ENCODE measurements at places on chromosomes 7 and 10.

DNA sequence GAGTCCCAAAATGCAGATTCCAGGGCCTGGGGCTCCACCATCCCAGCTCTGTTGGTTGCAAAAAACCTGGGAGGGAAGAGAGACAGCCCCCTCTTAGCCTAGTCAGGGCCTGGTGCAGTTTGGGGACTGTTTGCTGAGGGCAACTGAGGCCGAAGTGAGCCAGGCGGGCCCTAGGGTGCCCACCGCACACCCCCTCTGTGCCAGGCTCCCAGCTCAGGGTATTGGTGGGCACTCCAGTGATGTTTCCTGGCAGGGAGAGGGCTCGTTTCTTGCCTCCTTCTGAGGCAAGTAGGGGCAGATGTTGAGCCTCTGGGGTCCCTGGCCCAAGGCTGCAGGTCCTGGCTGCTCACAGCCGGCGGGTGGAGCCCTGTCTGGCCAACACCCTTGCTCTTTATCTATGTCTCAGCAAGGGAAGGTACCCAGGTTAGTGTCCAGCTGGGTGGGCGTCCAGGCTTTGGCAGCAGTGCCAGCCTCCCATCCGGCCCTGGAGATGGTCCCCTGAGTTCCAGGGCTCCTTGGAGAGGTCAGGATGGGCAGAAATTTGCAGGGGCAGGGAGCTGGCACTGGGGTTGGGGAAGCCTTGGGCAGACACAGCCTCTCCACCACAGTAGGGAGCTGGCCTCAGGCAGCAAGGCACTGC is 37.8 kb downstream of the KCTD7 start:
- no peak for DNase-seq

DNA sequence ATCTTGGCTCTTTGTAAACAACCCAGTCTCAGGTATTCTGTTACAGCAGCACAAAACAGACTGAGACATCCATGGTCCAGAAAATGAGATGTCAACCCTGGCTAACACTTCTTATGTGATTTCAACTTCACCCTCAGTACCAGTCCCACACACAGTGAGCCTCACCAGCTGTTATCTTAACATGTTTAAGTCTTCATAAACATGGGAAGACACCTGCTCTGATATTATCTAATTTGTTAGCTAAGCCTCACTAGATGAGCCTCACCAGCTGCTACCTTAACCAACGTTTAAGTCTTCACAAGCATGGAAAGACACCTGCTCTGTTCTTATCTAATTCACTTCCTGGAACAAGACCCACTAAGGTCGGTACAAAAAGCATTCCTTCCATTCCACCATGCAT is 130.8 kb downstream of the CALN1 start:
- DNase-seq, result no peak

- DNase-seq, result no peak
Measured at GRCh38 chr10:113922787-113923570, 68.5 kb downstream of the NHLRC2 start.

DNA sequence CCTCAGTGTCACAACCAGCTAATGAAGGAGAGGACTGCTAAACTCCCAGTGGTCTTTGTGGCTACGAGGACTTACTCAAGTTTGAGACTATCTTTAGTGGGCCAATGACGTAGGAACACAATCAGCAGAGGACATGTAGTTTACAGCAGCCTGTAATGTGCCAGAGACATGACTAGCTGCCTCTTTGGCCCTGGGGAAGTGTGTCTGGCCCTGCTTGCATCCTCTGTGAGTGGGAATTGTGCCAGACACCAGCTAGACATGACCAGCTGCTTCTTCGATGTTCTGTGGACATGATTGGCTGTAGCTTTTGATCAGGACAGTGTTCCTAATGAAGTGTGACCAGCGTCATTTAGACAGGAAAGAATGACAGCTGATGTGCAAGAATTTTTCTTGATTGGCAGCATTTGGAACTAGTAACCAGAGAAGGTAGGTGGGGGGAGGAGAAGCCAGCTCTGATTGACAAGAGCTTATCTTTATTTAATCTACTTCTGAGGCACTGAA is 141.7 kb downstream of the AUTS2 start:
- DNase-seq, result no peak

GRCh38 chr10:23419655-23420329 is 19.1 kb upstream of the OTUD1 start:
- no peak for DNase-seq

DNA sequence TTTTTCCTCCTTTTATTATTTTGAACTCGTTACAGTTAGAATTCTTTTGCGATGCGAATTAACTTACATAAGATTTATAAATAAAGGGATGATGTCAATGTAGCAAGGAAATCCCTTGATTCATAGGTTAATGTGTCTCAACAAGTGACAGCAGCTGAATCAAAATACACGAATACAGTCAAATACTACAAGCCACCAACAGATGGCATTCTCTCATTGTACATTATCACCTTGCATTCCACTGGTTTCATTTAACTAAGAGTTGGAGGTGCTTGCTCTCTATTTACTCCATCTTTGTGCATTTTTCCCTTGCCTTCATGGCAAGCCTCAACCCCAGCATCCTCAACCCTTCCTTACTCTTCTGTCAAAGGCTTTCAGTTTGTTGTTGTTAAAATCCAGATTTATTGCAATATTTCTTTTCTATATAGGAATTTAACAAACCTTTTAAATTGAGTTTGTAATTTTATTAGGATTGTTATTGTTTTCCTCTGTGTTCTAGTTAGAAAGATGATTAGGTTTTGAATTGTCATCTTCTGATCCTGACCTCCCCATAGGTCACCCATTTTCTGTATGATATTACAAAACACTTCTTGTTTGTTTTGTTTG is 78.3 kb downstream of the SLC25A40 start:
- DNase-seq, result no peak

- no peak for DNase-seq
Measured at GRCh38 chr7:4436361-4436895, 245.7 kb upstream of the FOXK1 start.

GRCh38 chr7:93178213-93178612 is 30.0 kb upstream of the SAMD9L start:
- no peak for DNase-seq

DNA sequence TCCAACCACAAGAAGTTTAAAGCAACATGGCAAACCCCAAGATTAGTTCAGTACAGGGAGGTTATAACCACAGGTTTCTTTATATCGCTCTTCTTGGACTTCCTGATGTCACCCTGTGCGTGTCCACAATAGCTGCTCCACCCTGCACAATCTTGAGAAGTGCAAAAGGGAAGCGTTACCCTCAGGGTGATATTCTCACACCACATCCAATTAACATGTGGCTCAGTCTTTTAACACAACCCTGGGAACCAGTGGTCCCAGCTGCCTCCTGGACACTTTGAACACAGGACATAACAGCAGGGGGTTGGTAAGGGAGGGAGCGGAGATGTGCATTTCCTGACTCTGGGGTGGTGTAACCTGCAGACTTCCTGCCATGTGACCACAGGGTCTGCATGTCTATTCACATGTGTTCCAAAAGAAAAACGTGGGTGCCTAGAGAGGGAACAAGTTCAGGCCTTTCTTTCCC is 64.6 kb downstream of the GSAP start:
- DNase-seq, result peak; percentile 76

DNA sequence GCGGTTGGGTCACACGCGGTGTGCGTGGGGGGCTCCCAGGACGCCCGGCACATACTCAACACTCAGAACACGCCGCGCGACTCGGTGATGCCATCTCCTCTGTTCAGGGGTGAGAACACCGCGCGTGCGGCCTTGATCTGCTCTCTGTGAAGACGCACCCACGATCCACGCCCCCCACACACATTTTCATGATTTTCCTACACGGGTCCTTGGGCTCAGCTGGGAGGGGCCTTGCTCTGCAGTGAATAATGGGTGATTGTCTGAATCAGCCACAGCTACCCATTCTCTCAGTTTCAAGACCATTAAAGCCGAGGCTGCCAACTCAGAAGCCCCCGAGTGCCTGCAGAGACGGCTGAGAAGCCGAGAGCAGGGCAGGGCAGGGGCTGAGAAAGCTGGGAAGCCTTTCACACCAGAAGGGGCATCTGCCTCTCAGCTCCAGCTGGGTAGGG is 54.3 kb upstream of the PDGFA start:
- DNase-seq, result no peak

DNA sequence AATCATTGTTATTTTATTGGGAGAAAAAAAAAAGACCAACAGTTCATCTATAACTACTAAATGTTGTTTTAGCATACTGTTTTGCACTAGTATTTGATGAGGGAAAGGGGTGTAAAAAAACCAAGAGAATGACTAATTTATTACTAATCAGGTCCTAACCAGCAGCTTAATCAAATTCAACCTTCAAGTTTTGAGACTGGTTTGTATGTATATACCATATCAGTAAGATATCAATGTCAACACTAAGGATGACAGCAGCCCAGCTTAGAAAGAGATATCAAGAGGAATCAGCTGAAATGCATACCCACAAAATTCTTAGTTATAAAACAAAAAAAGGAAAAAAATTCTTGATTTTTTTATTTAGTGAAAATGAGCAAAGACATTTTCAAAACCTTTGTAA is 122.6 kb downstream of the KMT2C start:
- no peak for DNase-seq

- DNase-seq, result no peak
Measured at GRCh38 chr7:155263581-155264143, 34.0 kb upstream of the INSIG1 start.

GRCh38 chr10:20593649-20594048 is 303.5 kb downstream of the NEBL start:
- DNase-seq, result no peak

DNA sequence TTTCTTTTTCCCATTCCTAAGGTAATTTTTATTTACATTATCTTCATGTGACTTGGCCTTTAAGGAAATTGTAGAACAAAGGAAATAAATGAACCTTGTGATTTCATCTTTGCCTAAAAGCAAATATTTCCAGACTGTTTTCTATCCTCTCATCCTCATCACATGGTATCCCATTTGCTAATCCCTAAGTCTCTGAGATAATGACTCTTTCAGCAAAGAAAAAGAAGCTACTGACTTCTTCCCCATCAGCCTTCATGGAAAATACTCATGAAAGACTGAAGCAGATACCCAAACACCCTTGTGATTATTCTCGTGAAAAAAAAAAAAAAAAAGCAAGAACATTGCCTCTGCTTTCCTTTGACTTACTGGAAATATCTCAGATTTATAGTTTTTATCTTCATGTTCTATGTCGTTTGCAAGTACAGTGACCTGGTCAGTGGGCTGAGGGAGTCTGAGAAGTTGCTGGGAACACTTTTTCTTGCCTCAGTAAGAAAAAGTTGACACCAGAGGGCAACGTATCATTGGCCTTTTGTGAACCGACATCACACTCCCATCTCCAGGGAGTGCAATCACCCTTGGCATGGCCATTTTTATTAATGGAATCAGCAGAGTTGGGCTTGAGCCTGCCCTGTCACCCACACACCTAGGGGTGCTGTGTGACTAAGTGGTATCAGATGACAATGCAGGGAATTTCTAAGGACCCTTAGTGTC is 246.0 kb upstream of the KMT2E start:
- no peak for DNase-seq

DNA sequence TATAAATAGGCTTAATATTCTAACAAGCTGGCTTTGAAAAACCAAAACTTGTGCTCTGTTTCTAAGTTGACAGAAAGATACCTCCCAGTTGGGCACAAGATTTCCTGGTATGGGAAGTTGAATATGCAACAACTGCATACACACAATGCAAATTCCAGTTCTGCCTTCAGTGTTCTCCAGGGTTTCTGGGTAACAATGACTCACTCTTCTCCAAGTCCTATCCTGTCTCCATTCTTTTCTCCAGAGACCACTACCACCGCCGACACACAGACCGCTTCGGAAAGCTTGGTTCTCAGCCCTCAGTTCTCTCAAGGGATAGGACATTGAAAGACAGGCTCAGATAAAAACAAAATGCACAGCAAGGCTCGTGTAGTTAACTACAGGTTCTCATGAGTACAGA is 12.2 kb downstream of the PDE1C start:
- no peak for DNase-seq

DNA sequence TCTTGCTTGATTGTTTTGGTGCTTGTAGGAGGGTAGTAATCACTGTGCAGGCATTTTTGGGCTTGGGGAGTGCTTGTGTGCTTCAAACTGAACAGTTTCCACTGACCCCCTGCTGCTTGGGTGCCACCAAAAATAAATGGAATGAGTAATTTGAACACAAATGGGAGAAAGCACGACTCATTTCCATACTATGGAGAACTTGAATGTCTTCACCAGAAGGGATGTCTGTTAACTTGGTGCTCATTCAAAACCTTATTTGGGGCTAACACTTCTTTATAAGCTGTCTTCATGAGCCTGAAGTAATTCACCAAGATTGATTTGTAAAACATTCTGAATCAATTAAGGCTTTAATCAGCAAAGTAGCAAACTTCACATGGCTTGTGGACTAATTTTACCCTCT is 560.3 kb downstream of the SDK1 start:
- DNase-seq, result no peak

DNA sequence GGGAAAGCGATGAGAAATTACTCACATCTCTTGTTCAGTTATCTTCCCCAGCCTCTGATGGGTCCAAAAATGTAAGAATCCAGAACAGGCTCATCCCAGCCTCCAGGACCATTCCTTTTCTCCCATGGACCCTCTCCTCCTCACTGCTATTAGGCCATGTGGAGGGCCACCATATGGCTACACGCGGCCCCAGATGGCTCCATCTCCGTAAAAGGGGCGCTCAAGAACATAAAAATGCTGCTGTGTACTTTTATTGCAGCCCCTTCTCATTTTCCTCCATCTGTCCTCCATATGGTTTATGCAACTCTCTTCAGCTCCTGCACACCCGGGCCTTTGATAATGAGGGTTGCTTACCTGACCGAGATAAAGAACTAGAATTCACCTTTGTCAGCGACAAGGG is 166.2 kb downstream of the RAPGEF5 start:
- no peak for DNase-seq

DNA sequence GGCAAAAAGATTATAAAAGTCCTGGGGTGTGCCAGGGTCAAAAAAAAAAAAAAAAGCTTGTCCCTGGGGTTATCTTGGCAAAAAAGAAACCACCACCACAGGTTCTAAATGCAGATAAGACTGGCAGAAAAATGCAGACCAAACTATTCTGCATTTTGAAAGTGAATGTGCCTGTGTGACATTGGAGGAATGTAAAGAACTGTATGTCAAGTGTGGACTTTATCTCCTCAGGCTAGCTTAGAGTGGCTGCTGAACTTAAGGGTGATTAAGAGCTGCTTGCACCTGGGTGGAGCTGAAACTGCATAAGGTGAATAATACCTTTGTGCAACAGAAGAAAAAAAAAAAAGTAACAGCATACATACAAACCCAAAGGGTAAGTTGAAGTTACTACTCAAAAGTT is 1.3 kb upstream of the NAPEPLD start:
- no peak for DNase-seq

GRCh38 chr10:13658264-13658663 is 71.5 kb downstream of the PRPF18 start:
- DNase-seq, result no peak

DNA sequence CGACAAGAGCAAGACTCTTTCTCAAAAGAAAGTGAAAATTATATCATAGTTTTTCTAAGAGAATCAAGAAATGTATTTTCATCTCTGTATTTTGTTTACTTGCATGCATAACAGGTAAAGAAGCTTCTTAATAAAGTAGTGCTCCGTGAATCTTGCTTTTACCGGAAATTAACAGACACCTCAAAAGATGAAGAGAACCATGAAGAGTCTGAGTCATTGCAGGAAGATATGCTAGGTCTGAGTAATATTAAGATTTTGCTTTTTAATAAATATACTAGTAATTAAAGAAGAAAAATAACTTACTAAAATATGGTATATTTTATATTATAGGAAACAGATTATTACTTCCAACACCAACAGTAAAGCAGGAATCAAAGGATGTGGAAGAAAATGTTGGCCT is 39.5 kb upstream of the STOX1 start:
- DNase-seq, result no peak
